ENCODE measurements at places on chromosomes 12 and 14.

GRCh38 chr14:105046891-105047282 lies 18.3 kb downstream of the GPR132 start:
- DNase-seq: no peak

- DNase-seq: no peak
These were observed 451.7 kb downstream of the NPAS3 start for GRCh38 chr14:33390335-33390734.

GRCh38 chr12:30763053-30763452 lies 8.3 kb upstream of the CAPRIN2 start:
- DNase-seq: no peak

DNA sequence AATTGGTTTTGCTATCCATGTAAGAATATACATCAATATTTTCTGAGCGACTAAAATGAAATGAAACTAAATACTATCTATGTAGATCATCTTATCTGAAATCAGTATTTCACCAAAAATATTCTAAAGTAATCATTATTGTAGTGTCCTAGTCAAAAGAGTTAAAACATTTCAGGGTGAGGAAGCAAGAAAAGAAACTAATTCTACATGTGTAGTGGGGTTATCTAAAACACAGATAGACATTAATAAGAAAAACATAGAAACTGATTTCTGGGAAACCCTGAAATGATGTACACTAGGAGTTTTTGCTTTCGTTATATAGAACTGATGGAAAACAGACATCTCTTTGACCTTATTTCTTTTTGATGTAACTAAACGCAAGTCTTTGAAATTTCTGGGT lies 257.9 kb downstream of the SSPN start:
- no peak for DNase-seq

GRCh38 chr14:101917413-101918017 lies 46.9 kb upstream of the DYNC1H1 start:
- DNase-seq: no peak

GRCh38 chr12:17866802-17867201 lies 223.2 kb downstream of the RERGL start:
- DNase-seq: no peak

DNA sequence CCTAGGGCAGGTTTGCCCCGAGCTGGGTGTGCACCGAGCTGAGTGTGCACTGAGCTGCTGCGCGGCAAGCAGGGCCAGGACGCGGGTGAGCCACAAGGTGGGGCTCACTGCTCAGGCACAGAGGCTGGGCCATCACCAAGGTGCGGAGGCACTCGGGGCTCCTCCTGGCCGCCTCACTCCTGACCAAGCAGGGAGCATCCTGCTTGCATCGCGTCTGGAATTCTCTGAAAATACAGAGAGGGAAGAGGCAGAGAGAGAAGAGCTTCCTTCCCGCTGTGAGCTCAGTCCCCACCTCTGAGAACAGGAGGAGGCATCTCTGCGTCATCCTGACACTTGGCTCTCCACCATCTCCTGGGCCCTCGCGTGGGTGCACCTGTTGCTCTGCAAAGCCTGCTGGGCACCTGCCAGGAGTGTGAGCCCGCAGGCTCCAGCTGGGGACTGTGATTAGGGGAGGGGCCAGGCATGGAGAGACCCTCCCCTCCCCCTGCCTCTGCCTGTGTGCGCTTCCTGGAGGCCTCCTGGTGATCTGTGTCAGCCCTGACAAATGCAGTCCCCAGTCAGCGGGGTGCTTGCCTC lies 116.3 kb downstream of the GLT1D1 start:
- no peak for DNase-seq

DNA sequence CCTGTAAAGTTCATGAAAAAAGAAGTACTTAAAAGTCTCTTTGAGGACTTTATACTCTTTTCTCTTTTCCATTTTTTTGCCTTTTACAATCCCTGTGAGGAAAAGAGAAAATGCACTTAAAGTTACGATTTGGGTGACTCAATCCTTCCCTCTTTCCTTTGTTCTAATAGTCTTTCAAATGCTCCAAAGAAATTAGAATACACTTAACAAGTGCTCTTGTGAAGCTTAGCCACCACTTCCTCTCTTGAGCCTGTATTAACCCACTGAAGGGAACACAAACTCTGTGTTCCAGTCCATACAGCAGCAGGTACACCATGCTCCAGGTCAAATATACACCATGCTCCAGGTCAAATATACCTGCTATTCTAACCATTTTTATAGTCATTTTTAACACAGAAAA lies 581.1 kb upstream of the MGAT4C start:
- no peak for DNase-seq

DNA sequence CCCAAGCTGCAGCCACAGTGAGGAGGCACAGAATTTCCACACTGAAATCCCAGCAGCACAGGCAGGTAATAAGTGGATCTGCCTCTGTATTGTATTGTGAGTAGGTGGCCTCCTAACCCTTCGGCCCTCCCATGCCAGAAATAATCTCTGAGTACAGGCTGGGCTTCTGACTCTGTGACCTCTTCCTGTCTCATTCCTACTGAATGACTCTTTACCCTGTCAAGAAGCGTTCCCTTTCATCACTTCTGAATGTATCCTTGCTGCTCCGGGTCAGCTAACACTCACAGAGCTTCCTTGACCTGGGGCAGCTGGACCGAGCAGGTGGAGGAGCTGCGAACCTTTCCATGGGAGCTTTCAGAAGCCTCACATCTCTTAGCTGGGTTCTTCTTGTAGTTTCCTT lies 119.6 kb downstream of the SLC8A3 start:
- DNase-seq: no peak

DNA sequence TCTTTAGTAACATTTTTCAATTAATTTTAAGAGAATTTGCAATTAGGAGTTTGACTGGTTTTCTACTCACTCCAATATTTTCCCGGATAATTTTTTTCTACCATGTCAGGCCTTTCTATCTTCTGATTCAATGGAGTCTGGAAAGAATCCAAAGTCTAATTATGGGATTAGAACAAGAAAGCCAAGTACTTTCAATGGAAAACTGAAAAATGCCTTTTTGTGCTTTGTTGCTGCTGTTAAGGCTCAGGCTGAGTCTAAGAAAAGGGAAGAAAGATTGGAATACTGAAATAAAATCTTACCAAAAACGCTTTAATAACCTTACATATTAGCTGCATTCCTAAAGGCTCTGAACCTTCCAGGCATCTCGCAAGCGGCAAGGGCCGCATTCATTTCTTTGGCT lies 24.4 kb upstream of the DHRS4 start:
- DNase-seq: no peak

DNA sequence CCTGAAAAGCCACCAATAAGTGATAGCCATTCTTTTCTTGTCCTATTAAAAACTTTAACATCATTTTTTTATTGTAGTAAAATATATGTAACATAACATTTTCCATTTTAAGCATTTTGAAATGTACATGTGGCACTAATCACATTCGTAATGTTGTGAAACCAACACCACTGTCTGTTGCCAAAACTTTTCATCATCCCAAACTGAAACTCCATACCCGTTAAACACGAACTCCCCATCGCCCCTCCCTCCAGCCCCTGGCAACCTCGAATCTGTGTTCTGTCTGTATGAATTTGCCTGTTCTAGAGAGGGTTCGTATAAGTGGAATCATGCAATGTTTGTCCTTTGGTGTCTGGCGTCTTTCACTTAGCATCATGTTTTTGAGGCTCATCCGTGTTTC lies 75.9 kb downstream of the CCDC92 start:
- no peak for DNase-seq

GRCh38 chr14:24312736-24313507 lies 1.6 kb downstream of the LTB4R start:
- no peak for DNase-seq

GRCh38 chr14:70789961-70790360 lies 19.4 kb downstream of the MAP3K9 start:
- DNase-seq: no peak

GRCh38 chr14:53793790-53794505 lies 162.7 kb downstream of the BMP4 start:
- no peak for DNase-seq

DNA sequence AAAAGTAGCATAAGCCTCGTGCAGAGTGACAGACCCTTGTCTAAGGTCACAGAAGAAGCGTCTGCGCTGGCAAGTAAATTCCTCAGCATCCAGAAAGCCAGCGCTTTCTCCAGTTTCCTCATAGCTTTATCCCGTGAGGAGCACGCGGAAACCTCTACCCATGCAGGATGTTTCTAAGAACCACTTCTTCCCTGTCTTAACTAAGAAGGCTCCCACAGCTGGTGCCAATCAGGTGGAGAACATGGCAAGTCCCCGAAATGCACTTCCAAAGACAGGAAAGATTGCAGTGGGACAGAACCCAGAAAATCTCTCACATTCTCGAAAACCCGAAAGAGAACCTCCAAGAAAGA lies 968 bp upstream of the ARID4A start:
- DNase-seq: no peak

DNA sequence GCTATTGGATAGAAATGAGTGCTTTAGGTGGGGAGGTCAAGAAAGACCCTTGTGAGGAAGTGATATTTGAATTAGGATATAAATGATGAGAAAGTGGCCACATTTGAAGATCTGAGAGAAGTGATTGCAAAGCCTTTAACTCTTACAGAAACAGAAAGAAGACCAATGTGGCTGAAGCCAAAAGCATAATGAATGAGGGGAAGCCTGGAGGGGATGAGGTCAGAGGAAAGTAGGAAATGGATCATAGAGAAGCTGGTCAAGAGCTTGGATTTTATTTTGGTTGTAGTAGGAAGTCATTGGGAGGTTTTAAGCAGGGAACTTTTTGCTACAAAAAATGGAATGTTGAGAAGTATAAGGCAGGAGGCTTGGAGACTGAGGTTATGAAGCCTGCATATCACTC lies 3.5 kb upstream of the GYS2 start:
- DNase-seq: no peak

- DNase-seq: no peak
These were observed 35.6 kb downstream of the SYNE3 start for GRCh38 chr14:95480887-95481226.

GRCh38 chr14:29215853-29216252 lies 449.3 kb downstream of the FOXG1 start:
- DNase-seq: no peak

GRCh38 chr12:6695313-6696045 lies 5.1 kb downstream of the PIANP start:
- no peak for DNase-seq

DNA sequence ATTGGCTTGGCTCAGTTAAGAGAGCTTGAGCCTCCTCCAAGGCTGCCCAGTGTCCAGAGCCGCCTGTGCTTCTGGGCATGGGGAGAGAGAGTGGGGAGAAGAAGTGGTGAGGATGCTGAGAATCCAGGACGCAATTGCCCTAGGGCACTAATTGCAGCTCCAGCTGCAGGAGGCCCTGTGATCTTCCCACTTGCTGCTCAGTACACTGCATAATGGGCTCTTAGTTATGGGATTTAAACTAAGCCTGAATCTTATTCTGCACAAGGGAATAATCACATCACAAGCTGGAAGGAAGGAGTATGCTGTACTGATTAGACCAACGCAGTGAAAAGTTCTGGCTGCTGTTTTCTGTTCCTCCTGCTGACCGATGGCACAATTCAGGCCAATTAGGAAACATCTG lies 101.0 kb upstream of the PRMT8 start:
- DNase-seq: no peak

- DNase-seq: no peak
These were observed 66.0 kb upstream of the DYNC1H1 start for GRCh38 chr14:101898416-101898815.

GRCh38 chr14:95121911-95122620 lies 35.3 kb downstream of the DICER1 start:
- DNase-seq: no peak

Measured in stimulated activated CD4-positive, alpha-beta T cell treated with anti-CD3 and anti-CD28 coated beads, Interleukin-15, amount 100 ng/mL, for 48 hours (primary cell).